ENCODE measurements at places on chromosomes 4 and X. TPM values are rescaled to one million over a fixed set of nuclear protein-coding genes. Genes with fewer than 3 reads are reported as not detected.

PPARGC1A gene
- total RNA-seq: 22.8 TPM

FAM47A gene
- total RNA-seq: not detected

GAGE12J gene
- not detected for total RNA-seq

MSX1 gene
- total RNA-seq: 2.9 TPM

DNA sequence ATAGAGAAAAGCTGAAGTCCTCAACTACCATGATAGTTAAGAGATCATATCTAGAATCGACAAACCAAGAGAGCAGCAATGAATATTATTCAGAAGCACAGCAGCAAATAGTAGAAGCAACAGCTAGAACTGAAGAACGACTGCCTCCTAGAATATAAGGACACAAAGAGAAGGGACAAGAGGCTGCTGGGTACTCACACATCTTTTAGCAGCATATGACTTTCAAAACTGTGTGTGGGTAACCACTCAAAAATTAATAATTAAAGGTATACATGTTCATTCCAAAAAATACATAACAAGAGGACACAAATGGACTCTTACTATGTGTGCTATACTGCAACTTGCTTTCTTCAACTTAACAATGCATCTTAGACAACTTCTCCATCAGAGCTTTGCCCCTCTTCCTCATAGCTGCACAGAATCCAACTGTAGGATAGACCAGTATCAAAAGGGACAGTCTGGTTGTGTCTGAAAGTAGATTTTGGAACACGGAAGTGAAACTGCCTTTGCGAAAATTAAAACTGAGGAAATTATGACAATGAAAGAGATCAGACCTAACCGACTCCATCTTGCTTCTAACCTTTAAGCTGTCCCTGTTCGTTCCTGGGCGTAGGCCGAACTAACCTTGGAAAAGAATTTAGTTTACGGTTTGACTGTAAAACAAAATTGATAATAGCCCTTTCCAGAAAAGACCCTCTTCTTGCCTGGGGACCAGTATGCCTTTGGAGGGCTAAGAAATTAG lies 125.7 kb downstream of the SH3KBP1 start:
- no peak for DNase-seq

DNA sequence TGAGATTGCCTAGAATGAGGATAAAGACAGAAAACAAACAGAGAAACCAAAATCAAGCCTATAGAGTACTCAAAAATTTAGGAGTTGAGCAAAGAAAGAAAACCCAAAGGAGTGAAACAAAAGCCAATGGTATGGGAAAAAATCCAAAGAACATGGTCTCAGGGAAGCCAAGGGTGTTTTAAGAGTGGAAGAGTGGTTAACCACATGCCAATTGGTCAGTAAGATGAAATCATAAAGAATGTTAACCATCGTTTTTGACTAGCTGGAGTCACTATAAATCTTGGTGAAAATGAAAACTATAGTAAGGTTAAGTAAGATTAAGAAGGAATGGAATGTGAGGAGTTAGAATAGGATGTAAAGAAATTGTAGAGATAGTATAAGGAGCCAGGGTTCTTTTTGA lies 64.7 kb upstream of the RPL34 start:
- DNase-seq: no peak

- DNase-seq: no peak
These were observed 46.1 kb upstream of the TSPAN7 start for GRCh38 chrX:38515291-38515690.

GRCh38 chrX:2224161-2224560 lies 276.6 kb downstream of the DHRSX start:
- no peak for DNase-seq

DNA sequence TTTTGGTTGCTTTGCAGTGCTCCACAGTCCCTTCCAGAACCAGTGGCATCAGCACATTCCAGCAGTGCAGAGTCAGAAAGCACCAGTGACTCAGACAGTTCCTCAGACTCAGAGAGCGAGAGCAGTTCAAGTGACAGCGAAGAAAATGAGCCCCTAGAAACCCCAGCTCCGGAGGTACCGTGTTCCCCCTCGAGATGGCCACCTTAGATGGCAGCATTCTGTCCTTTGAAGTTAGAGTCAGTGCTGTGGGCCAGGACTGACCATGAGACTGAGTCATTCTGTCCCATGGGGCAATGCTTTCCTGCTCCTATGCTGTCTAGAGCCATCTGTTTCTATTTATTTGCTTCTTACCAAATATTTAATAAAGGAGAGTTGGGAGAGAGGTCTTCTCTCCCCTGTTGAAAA lies 112.3 kb downstream of the KLHL8 start:
- no peak for DNase-seq

- no peak for DNase-seq
These were observed 250.7 kb downstream of the NAP1L3 start for GRCh38 chrX:93422693-93423092.

GRCh38 chr4:77220828-77221613 lies 64.0 kb downstream of the CCNG2 start:
- DNase-seq: peak; percentile 78

- no peak for DNase-seq
These were observed 208.4 kb upstream of the HDX start for GRCh38 chrX:84710611-84711010.

GRCh38 chr4:8248091-8248490 lies 21.5 kb upstream of the HTRA3 start:
- no peak for DNase-seq
